ENCODE measurements at places on chromosomes 1 and 21.

- no peak for DNase-seq
Observed at GRCh38 chr1:168454211-168454815, 89.5 kb downstream of the XCL2 start.

GRCh38 chr1:40267767-40268187 lies 9.7 kb downstream of the ZMPSTE24 start:
- DNase-seq: no peak

- peak; percentile 95 for DNase-seq
Observed at GRCh38 chr1:2205191-2205952, 10.8 kb upstream of the FAAP20 start.

- DNase-seq: no peak
Observed at GRCh38 chr1:41315146-41315822, 46.0 kb upstream of the FOXO6 start.

GRCh38 chr1:78250201-78250600 lies 204.4 kb downstream of the GIPC2 start:
- no peak for DNase-seq

- DNase-seq: no peak
Observed at GRCh38 chr21:26501495-26502021, 71.5 kb downstream of the CYYR1 start.

GRCh38 chr1:42937836-42938644 lies 20.6 kb downstream of the SLC2A1 start:
- no peak for DNase-seq

- peak; percentile 51 for DNase-seq
Observed at GRCh38 chr21:30839304-30839703, 9.7 kb upstream of the KRTAP7-1 start.

GRCh38 chr1:30885570-30886522 lies 22.7 kb downstream of the SDC3 start:
- DNase-seq: no peak

- peak; percentile 69 for DNase-seq
Observed at GRCh38 chr1:111275079-111275478, 15.6 kb upstream of the CHIA start.

GRCh38 chr21:14949603-14950002 lies 115.2 kb downstream of the NRIP1 start:
- no peak for DNase-seq

- no peak for DNase-seq
Observed at GRCh38 chr1:202230939-202231645, 37.5 kb downstream of the LGR6 start.

DNA sequence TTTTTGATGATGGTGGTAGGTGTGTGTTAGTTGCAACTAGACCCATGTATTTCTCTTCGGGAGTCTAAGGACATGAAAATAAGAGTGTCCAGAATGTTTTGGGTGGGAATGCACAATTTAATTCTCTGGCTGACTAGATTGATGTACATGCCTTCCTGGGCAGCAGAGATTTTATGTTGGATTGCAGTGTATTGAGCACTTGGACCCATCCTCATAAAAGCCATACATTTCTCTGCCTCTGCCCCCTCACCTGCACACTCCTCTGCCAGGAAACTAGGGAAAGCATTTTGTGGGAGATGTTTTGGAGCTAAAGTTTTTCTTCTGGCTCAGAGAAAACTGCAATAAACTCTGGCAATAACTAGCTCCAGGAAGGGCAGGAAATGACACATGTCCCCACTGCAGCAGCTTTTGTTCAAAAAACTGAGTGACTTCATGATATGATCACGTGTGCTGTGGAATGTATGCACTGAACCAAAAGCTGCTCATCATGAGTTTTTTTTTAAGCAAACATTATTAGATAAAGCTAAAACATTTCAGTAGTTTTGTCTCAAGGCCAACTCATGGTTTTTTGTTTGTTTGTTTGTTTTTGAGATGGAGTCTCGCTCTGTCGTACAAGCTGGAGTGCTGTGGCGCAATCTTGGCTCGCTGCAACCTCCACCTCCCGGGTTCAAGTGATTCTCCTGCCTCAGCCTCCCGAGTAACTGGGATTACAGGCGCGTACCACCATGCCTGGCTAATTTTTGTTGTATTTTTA lies 17.6 kb downstream of the RIT1 start:
- peak; percentile 34 for DNase-seq

Measured in activated CD4-positive, alpha-beta memory T cell treated with anti-CD3 and anti-CD28 coated beads for 36 hours (primary cell).